ENCODE measurements at places on chromosomes 6 and 20. TPM values are rescaled to one million over a fixed set of nuclear protein-coding genes. Genes with fewer than 3 reads are reported as not detected.

- H3K27ac ChIP-seq = peak overlapping the region; percentile 10
- H3K4me3 ChIP-seq = peak overlapping the region; percentile 21
- no peak for DNase-seq
Measured at GRCh38 chr6:20582586-20583443, 48.6 kb downstream of the CDKAL1 start.

DNA sequence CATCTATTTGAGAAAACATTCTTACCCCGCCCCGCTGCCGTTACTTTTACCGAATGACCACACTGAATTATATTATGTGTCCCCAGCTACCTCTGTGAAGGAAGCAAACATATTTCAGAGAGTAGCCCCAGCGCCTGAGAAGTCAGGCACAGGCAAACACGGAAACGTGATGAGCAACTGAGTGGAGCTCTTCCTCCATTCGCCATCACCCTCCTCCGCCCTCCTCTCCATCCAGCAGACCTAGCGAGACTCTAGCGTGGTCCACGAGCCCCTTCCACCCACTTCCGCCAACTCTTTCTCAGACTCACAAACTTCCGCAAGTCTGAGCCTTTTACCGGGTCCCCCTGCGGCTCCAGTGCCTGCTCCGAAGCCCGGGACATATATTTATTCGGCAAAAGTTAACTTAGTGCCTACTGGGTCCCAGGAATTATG is 582 bp downstream of the SNRPB start:
- peaks cover 28% of the 10 kb centered on the region for H3K4me1 ChIP-seq
- H3K4me3 ChIP-seq = peak overlapping the region; percentile 99
- DNase-seq = no peak
- no peaks in the 10 kb centered on the region for H3K27me3 ChIP-seq
- H3K27ac ChIP-seq = peak overlapping the region; percentile 96
- H3K36me3 ChIP-seq = peaks cover 36% of the 10 kb centered on the region

- DNase-seq = peak; percentile 88
- no peaks in the 10 kb centered on the region for H3K36me3 ChIP-seq
- peaks cover 4% of the 10 kb centered on the region for H3K27me3 ChIP-seq
- H3K27ac ChIP-seq = peak overlapping the region; percentile 91
- H3K4me1 ChIP-seq = peaks cover 23% of the 10 kb centered on the region
Measured at GRCh38 chr20:3768342-3769130, 983 bp upstream of the ADISSP start.

DNA sequence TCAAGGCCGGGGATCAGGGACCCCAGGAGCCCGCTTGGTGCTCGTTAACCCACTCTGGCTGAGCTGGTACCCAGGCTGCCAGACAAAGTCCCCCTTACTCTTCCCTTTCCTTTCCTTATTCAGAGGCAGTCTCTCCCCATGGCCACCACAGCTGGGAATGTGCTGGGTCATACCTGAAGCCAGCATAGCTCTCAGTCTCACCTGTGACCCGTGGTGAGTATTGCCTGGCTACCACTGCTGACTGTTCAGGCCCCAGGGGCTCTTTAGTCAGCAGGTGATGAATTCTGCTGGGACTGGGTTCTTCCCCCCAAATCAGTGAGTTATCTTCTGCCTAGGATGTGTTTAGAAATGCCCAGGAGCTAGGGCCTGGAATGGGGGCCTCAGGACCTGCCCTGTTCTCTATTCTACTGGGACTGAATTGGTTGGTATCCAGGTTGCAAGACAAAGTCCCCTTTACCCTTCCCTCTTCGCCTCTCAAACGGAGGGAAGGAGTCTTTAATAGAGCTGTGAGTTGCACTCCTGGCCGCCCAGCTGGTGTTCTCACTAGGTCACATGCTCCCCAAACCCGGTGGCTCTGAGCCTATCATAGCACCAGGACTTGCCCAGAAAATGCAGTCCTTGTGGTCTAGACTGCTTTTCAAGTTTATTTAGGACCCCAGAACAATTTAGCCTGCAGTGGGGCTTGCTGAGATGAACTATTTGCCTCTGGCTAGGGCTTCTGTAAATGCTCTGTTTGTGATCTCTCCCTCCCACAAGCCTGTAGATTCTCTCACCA is 64.6 kb downstream of the MYO6 start:
- no peak for DNase-seq
- H3K27ac ChIP-seq = peak overlapping the region; percentile 70
- H3K27me3 ChIP-seq = no peaks in the 10 kb centered on the region
- H3K36me3 ChIP-seq = peaks cover 16% of the 10 kb centered on the region

- no peak overlapping the region for H3K27ac ChIP-seq
- H3K27me3 ChIP-seq = peaks cover 13% of the 10 kb centered on the region
- no peaks in the 10 kb centered on the region for H3K4me1 ChIP-seq
Measured at GRCh38 chr20:51347831-51348230, 194.7 kb downstream of the NFATC2 start.

- H3K4me3 ChIP-seq = peak overlapping the region; percentile 90
- H3K36me3 ChIP-seq = no peaks in the 10 kb centered on the region
- H3K27me3 ChIP-seq = peaks cover 74% of the 10 kb centered on the region
- DNase-seq = no peak
Measured at GRCh38 chr6:144063246-144063743, 32.1 kb downstream of the SF3B5 start.

DNA sequence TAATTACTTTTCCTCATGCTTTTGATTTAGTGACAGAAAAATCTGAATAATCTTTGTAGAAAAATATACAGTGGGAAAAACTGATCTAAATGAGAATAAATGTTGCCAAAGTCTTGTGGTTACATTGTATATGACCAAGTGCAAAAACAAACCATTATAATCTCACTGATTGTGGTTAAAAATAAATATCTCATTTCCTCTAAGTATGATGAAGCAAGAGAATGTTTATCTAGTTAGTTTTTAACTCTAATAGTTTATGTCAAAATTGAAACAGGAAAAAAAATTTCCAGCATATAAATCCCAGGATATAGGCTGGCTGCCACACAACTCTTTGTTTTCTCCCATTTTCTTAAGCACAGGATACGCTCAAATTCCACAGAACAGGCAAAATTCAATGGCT is 392.7 kb upstream of the ID4 start:
- H3K27me3 ChIP-seq = no peaks in the 10 kb centered on the region
- H3K36me3 ChIP-seq = no peaks in the 10 kb centered on the region
- H3K27ac ChIP-seq = no peak overlapping the region
- H3K4me1 ChIP-seq = peaks cover 13% of the 10 kb centered on the region
- H3K4me3 ChIP-seq = no peak overlapping the region

The SH3BGRL2 gene
- 40.0 TPM for total RNA-seq

The HRH3 gene
- total RNA-seq = 0.24 TPM
